ENCODE measurements at places on chromosomes 1 and 21. TPM values are rescaled to one million over a fixed set of nuclear protein-coding genes. Genes with fewer than 3 reads are reported as not detected.
A peak's percentile ranks its signal among the peaks of the same experiment; 100 is the strongest.

- DNase-seq, result no peak
These were observed 37.9 kb downstream of the WNT4 start for GRCh38 chr1:22104865-22105437.

DNA sequence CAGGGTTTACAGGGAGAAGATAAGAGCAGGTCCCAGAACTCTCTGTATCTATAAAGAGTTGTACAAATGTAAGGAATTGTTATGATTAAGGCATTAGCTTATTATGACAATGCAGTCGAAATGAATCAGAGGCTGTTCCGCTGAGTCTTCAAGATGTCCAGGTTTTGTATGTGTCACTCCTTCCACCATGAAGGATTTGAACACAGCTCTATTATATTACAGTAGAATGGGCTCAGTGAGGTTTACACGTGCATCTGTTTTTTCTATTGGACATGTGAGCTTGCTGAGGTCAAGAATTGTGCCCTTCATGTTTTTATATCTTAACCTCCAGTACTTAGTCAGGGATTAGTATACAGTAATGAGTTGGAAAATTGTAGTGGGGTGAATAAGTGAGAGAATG is 86.3 kb downstream of the MPZL1 start:
- DNase-seq, result peak; percentile 37

DNA sequence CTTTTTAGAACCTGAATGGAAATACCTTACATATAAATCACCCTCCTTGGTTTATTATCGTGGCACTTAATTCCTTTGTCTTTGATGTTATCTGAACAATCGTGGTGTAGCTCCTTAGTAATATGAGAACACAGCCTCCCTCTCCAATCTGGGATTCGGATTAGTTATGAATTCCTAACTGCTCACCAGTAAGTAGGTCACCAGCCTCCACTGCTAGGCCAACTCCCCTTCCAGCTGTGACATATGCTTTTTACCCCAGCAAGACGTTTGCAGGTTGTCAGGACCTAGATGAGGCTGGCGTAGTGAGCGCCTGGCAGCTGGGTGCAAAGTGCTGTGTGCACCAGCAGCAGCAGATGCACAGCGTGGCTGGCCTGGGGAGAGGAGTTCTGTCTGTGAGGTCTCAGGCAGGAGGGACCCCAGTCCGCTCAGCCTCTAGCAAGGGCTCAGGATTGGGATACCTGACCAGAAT is 38.2 kb downstream of the NTPCR start:
- no peak for DNase-seq

DNA sequence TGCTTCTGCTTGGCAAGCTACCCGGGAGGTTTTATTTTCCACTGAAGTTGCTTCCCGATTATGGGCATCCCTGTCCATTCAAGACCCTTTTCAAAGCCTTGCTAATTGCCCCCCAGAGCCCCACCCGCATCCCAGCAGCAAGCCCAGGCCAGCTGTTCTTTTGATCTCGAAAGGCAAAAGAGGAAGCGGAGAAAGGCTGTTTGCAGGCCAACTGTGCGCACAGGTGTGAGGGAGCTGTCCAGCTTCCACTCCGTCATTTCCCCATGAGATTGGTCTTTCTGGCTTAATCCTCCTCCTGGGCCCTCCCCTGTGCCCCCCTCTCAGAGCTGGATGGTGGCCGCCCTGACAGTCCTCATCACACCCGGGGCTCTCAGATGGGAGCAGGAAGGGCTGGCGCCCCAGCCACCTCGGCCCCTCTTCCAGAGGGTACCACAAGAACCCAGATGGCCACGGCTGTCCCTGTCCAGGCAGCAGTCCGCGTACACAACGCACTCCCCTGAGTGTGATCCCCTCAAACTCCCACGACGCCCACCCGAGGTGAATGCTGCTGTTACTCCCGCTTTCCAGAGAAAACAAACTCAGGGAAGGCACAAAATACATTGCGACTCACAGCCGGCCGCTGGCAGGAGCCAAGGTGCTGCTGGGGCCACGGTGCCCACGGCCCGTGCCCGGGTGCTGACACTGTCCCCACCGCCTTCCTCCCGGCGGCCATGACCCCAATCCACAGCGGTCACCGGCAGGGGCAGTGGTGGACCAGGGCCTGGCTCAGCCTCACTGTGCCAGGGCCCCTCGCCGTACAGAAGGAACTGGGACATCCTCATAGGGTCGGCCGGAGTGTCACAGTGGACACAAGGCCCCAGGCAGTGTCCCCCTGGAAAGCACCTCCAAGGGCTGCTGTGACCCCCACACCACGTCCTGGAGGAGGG is 121.9 kb downstream of the CRYAA start:
- no peak for DNase-seq

- DNase-seq, result no peak
These were observed 9.6 kb upstream of the RPS6KC1 start for GRCh38 chr1:213041443-213041842.

DNA sequence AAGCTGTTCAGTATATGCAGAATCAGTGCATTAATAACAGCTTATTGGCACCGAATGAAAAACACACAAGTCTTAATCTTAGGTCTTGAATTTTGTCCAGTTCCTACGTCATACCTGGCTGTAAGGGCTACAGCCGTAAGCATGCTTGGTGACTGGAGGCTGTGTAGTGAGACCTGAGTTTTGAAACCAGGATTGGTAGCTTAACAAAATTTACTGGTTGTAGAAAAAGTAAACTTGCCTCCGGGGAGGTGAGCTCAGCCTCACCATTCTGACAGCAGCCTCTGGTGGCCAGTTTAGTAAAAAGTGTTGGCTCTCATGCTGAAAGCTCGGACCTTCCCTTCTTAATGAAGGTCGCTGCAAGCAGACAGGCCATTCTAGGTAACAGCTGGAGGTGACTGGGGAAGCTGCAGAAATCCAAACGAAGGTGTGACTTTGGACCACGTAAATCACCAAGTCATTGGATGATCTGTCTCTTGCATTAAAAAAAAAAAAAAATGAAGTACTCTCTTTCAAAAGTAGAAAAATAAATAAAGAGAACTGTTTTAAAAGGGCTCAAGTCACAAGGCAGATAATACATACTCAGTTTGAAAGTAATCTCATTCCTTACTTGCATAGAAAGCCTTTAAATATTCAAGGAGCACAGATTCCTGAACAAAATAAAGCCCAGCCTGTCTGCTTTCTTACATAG is 48.9 kb downstream of the HLCS start:
- DNase-seq, result peak; percentile 73

DNA sequence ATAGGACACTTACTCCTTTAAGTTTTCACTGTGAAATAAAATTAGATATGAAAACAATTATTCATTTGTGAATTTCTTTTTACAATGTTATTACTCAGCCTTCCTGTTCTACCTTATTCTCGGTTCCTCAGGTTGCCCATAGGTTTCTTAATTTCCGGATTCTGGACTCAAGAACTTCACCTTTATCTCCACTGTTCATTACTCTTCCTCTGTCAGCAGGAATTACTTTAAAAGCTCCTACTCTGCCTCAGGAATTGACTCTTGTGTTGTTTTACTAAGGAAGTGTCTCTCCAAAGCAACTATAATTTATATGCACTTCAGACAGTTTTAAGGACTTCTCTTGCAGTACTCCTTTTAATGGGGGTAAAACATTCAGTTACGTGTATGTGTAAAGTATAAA is 123.8 kb downstream of the OSBPL9 start:
- peak; percentile 14 for DNase-seq

DNA sequence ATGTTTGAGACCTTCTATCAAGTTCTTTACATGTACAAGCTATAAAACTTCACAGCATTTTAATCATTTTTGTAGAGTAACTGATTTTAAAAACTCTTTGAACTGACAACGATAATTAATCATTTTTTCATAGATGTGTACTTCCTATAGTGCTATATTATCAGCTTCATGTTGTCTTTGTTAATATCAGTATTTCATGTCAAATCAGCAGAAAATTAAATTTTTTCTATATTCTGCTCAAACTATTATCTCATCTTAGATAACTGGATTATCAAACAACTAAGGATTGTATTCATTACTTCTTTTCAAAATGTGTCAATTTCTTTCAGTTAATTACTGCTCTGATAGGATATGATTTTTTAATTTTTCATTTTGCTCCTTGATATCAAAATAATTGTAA is 214.6 kb upstream of the RGS18 start:
- no peak for DNase-seq

GRCh38 chr21:26087223-26087918 is 83.2 kb downstream of the APP start:
- DNase-seq, result no peak

- no peak for DNase-seq
These were observed 17.1 kb downstream of the RC3H1 start for GRCh38 chr1:174005032-174005431.

DNA sequence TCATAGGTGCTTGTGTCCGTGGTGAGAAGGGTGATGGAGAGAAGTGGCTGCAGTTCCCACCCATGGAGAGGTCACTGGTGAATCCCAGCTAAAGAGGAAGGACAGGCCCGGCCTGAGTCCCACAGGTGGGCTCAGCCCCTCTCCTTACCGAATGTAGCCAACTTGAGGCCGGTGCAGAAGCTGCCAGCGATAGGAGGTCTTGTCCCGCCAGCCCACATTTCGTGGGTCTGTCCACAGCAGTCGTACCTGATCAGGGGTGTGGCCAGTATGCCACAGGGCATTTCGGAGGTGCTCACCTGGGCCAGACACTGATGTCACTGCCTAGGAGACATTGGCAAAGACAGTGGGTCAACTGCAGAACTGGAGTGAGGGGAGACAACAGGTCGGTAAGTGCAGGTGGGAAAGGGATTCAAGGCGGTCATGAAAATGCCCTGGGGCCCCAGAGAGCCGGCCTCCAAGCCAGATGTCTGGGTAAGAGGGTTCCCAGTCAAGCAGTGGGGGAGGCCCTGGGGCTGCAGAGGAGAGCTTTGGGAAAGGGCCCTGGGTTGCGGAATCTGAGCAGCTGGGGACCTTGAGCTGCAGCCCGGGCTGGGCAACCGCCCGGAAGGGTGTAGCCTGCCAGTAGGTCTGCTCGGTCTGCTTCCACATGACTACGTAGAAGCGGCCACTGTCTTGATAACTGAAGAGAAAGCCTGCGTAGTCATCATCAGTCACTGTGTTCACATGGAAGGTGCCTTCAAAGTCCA is 10.6 kb downstream of the THBS3 start:
- no peak for DNase-seq

- peak; percentile 98 for DNase-seq
These were observed at the start of gene HCN3 for GRCh38 chr1:155277070-155277901. Gene HCN3 (plus strand): TSS chr1:155277463. CDS start chr1:155277591, 128 bp downstream.

DNA sequence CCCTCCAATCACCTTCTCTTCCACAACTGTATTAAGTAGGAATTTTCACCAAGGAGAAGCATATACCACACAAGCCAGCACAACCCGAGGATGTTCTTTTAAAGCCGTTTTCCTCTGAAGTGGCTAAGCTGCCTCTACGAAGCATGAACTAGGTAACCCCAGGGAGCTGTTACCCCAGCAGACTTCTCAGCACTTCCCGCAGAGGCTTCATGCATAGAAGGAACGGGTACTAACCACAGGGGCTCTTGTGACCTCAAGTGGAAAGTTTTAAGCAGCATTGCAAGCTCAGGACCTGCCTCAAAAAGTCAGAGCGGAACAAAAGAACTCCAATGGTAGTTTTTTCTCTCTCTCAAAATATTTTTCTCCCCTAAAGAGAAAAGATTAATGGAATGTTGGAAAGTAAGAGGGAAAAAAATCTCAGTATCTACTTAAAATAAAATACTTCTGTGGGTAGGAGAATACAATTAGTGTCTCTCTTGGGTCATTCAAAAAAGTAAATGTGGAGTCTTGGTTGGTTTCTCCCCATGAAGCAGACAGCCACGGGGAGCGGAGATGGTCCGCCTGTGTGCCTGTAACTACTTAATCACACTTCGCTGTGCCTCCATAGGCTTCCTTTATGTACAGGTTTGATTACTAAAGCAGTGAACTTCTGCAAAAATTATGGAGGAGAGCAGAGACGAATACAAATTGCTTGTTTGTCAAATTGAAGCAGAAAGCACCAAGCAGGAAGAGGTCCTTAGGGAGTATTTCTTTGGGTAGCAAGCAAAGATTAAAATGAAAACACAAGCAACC is 40.9 kb downstream of the STX6 start:
- no peak for DNase-seq

GRCh38 chr1:184296466-184297243 is 90.2 kb upstream of the C1orf21 start:
- DNase-seq, result peak; percentile 93

- DNase-seq, result peak; percentile 40
These were observed 30.0 kb downstream of the SLC27A3 start for GRCh38 chr1:153805042-153805745.

DNA sequence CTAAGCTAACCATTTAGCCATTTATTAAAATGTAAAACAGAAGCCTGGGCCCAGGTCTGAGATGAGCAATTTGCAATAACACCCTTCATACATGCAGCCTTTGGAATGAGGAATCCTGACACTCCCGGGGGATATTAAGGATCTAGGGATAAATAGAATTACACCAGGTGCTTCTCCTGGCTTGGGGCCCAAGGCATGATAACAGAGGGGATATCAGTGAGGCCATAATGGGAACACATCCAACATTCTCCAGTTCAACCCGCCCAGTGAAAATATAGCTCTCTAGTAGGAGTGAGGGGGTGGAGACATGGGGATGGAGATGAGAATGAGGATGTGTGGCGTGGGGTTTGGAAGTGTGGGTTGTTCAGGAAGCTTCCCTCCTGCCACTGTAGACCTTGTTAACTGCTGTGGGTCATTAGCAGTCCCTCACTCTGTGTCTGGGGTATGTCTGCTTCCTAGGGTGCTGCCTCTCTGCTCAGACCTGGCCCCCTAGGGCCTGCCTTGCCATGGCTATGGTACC is 57.9 kb upstream of the KANK4 start:
- no peak for DNase-seq

- DNase-seq, result no peak
These were observed 537 bp upstream of the KLHL17 start for GRCh38 chr1:959731-960362.

DNA sequence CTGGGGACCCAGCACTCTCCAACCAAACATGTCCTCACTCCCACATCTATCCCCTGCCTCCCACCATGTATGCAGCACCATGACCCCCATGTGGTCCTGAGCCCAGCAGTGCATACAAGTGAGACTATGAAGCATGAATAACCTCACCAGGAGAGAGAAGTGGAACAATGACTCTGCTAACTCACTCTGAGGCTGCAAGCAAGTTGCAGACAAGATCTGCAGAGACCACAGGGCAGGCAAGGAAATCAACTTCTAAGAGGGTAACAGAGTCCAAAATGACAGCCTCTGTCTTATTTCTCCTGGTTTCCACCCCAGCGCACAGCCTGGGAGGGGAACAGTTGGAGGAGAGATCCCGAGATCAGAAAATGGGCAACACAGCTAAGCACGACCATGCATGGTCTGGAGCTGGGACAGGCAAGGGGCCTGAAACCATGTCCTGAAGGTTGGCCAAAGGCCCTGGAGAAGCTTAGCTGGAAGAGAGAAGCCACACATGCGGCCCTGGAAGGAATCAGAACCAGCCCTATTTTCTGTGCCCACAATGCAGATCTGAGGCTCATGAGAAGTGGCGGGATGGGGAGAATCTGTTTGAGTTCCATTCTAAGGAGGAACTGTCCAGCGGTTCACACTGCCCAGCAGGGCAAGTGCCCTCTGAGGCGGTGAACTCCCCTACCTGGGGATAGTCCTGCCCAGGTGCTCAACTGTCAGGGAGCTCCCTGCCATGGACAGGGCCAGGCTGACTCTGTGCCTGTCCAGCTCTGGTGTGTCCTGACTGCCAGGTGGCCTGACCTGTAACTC is 12.5 kb upstream of the REN start:
- DNase-seq, result no peak

GRCh38 chr1:154577346-154578057 is 9.9 kb downstream of the CHRNB2 start:
- DNase-seq, result no peak

The CLCA4 gene
- total RNA-seq, result not detected

The CGN gene
- total RNA-seq, result 2.4 TPM

The PRAMEF14 gene
- not detected for total RNA-seq
